SK-N-SH (cell line): ENCODE measurements at places on chromosomes 13 and 19. TPM values are rescaled to one million over a fixed set of nuclear protein-coding genes. Genes with fewer than 3 reads are reported as not detected.

Gene ZNF253
- 0.79 and 0.81 TPM in 2 replicates for polyA plus RNA-seq

GRCh38 chr19:13932911-13933393 is 5.3 kb downstream of the PODNL1 start:
- H3K4me1 ChIP-seq, result peaks cover 25% of the 10 kb centered on the region; the same call in 1 of the 2 replicates
- H3K4me3 ChIP-seq, result no peak overlapping the region
- no peak overlapping the region for H3K27ac ChIP-seq
- no peaks in the 10 kb centered on the region for H3K27me3 ChIP-seq
- peak; percentile 18 for DNase-seq

Gene PSG7
- 0.05 TPM in 1 of 2 replicates, not detected in the other for polyA plus RNA-seq

- no peak overlapping the region for H3K27ac ChIP-seq
- no peaks in the 10 kb centered on the region for H3K27me3 ChIP-seq
- DNase-seq, result no peak
- H3K4me1 ChIP-seq, result no peaks in the 10 kb centered on the region; the same call in 1 of the 2 replicates
- H3K4me3 ChIP-seq, result no peak overlapping the region
Observed at GRCh38 chr13:84431646-84432045, 549.4 kb upstream of the SLITRK1 start.

GRCh38 chr13:37617173-37617572 is 18.6 kb upstream of the POSTN start:
- peak overlapping the region; percentile 76 for H3K27ac ChIP-seq
- DNase-seq, result no peak
- no peaks in the 10 kb centered on the region for H3K36me3 ChIP-seq
- H3K4me1 ChIP-seq, result no peaks in the 10 kb centered on the region; the same call in 1 of the 2 replicates
- H3K27me3 ChIP-seq, result no peaks in the 10 kb centered on the region

DNA sequence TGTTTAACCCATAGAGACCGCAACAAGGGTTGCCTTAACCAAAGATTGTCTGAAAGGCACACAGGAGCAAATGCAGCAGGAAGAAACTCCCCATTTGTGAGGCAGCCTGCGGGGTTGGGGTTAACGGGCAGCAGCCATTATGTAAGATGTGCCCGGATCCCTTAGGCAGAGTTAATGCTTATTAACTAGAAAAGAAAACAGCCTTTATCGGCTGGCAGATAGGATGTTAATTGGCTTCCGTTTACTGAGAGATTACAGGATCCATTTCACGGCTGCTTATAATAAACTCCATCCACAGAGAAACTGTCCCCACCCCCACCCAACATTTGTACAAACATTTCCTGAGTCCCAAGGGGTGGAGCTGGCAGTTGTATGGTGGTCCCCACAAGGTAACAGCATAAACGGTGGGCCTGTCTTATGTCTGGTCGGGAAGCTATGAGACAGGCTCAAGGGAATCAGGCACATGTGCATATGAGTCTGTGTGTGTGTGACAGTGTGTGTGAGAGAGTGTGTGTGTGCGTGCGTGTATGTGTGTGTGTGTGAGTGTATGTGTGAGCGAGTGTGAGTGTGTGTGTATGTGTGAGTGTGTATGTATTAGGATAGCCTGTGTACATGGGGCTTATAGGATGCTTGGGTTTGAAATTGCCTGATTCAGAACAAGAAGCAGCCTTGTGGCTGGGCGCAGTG is 10.5 kb downstream of the SLC25A42 start:
- DNase-seq, result peak; percentile 62
- H3K4me1 ChIP-seq, result no peaks in the 10 kb centered on the region
- H3K36me3 ChIP-seq, result no peaks in the 10 kb centered on the region
- no peak overlapping the region for H3K27ac ChIP-seq
- H3K27me3 ChIP-seq, result no peaks in the 10 kb centered on the region

- no peaks in the 10 kb centered on the region for H3K4me1 ChIP-seq
- H3K4me3 ChIP-seq, result peak overlapping the region; percentile 57
- H3K27me3 ChIP-seq, result peaks cover 48% of the 10 kb centered on the region
Observed at GRCh38 chr13:27830010-27830409, 37.7 kb downstream of the GSX1 start.

DNA sequence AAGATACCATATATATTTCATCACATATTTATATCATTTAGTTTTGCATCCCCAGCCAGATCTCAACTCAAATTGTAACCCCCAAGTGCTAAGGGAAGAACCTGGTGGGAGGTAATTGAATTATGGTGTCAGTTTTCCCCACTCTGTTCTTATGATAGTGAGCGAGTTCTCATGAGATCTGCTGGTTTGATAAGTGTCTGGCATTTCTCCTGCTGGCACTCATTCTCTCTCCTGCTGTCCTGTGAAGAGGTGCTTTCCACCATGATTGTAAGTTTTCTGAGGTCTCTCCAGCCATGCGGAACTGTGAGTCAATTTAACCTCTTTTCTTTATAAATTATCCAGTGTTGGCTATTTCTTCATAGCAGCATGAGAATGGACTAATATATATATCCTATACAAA is 462.5 kb upstream of the SLITRK5 start:
- H3K27ac ChIP-seq, result no peak overlapping the region
- H3K4me3 ChIP-seq, result no peak overlapping the region
- no peak for DNase-seq

Gene SYT3
- polyA plus RNA-seq, result 0.52 and 0.94 TPM in 2 replicates

DNA sequence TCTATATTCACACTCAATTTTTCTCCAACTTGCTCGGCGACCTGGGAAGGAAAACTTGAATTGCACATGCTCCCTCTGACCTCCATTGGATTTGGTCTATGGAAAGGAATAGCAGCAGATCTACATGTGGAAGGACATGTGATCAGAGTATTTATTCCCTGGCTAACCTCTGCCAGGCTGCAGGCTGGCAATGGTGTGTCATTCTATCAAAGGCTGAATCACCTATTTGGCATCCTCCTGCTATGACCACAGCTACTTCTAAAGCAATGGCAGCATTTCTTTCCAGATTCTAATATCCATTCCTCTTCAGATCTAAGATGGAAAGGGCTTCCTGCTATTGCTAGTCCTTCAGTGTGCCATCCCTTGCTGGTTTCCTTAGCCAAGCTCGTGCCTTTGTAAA is 144.3 kb upstream of the FREM2 start:
- no peaks in the 10 kb centered on the region for H3K4me1 ChIP-seq
- no peak overlapping the region for H3K27ac ChIP-seq
- H3K27me3 ChIP-seq, result no peaks in the 10 kb centered on the region
- no peaks in the 10 kb centered on the region for H3K36me3 ChIP-seq
- no peak overlapping the region for H3K4me3 ChIP-seq

Gene RHPN2
- polyA plus RNA-seq, result 7.0 and 9.2 TPM in 2 replicates

DNA sequence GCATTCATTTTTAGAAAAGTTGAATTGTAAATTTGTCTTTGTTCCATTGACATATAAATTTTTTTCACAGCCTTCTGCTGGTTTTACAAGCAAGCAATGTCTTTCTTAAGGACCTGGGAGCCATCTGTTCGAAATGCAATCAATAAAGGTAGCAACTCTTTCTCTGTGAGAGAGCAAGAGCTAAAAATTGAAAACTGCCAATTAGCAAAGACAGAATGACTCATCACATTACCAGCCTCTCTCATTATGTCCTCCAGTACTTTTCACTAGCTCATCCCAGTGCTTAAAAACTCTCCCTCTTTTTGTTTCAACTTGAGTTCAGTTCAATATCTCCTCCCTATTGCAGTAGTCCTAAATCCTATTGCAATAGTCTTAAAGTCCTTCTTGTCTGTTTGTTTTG is 760.7 kb upstream of the SLITRK6 start:
- no peaks in the 10 kb centered on the region for H3K36me3 ChIP-seq
- H3K27me3 ChIP-seq, result no peaks in the 10 kb centered on the region
- H3K27ac ChIP-seq, result no peak overlapping the region
- no peak overlapping the region for H3K4me3 ChIP-seq

Gene ZSCAN18
- 26.7 and 28.6 TPM in 2 replicates for polyA plus RNA-seq

DNA sequence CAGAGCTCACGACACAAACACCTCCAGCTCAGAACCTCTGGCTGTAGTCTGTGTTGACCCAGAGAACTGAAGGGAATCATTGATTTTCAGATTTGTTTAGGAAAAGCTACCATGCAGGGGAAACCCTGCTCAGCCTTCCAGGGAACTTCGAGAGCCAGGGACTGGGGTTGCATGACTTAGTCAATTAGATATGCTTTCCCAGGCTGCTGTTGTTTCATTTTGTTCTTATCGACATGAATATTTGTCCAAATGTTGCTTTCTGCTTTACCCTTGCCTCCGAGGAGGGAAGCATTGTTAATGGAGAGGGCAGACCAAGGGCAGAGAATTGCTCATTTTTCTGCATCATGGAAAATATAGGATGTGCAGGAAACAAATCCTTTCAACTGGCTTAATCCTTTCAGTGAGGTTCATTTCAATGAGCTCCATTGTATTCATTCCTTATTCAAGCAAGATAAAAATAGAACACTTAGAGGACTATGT is 82.5 kb downstream of the KLF5 start:
- H3K27me3 ChIP-seq, result no peaks in the 10 kb centered on the region
- DNase-seq, result no peak
- H3K4me1 ChIP-seq, result peaks cover 7% of the 10 kb centered on the region; the same call in 1 of the 2 replicates
- H3K36me3 ChIP-seq, result no peaks in the 10 kb centered on the region

- H3K36me3 ChIP-seq, result no peaks in the 10 kb centered on the region
- H3K4me3 ChIP-seq, result no peak overlapping the region
- H3K27ac ChIP-seq, result no peak overlapping the region
- DNase-seq, result no peak
Observed at GRCh38 chr13:24734950-24735349, 29.0 kb upstream of the RNF17 start.
